ENCODE measurements at places on chromosomes 1 and 21. TPM values are rescaled to one million over a fixed set of nuclear protein-coding genes. Genes with fewer than 3 reads are reported as not detected.

Gene EFNA1
- total RNA-seq: 133 TPM

- H3K36me3 ChIP-seq: no peaks in the 10 kb centered on the region
- H3K4me3 ChIP-seq: no peak overlapping the region
- no peak overlapping the region for H3K27ac ChIP-seq
- DNase-seq: no peak
Observed at GRCh38 chr1:22398656-22399420, 52.8 kb upstream of the ZBTB40 start.

DNA sequence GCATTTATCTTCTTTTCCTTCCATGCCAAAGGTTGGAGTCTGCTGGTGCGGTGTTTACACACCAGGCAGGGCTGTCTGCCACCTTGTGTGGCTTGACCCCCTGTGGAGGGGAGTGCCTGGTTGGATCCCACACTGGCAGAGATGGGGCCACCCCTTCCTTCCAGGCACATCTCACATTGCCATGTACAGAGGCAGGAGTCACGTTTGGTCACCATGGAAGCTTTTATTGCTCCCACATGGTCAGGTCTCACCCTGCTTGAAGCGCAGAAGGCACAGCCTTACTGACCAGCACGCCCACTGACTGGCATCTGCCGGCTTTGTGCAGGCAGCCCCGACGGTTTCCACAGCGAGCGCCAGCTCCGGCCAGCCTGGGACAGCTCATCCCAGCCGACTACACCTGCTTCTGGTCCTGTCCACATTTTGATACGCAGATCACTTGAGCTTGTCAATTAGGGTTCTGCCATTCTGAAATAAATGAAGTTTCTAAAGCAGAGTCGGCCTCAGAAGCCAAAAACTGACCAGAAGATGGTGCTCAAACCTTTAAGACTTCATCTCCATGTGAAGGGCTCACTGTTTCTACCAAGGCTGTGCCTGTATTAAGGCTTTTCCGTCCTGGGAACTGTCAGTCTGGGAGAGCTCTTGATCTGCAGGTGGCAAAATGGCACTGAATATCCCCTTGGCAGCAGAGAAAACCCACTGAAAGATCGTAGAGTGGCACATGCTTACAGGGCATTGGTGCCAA is 35.6 kb upstream of the EPHA8 start:
- H3K4me3 ChIP-seq: no peak overlapping the region
- H3K27me3 ChIP-seq: no peaks in the 10 kb centered on the region
- no peak for DNase-seq
- H3K4me1 ChIP-seq: no peaks in the 10 kb centered on the region
- peaks cover 23% of the 10 kb centered on the region for H3K36me3 ChIP-seq
- H3K27ac ChIP-seq: no peak overlapping the region

GRCh38 chr1:81409262-81409661 is 391.5 kb upstream of the ADGRL2 start:
- H3K36me3 ChIP-seq: no peaks in the 10 kb centered on the region
- no peak overlapping the region for H3K27ac ChIP-seq
- H3K4me1 ChIP-seq: no peaks in the 10 kb centered on the region

Gene GJA8
- total RNA-seq: 2.4 TPM

- peaks cover 16% of the 10 kb centered on the region for H3K4me1 ChIP-seq
- H3K4me3 ChIP-seq: no peak overlapping the region
- no peaks in the 10 kb centered on the region for H3K36me3 ChIP-seq
- no peak overlapping the region for H3K27ac ChIP-seq
- no peaks in the 10 kb centered on the region for H3K27me3 ChIP-seq
- DNase-seq: no peak
Observed at GRCh38 chr1:26689504-26689903, 6.3 kb upstream of the ARID1A start.

DNA sequence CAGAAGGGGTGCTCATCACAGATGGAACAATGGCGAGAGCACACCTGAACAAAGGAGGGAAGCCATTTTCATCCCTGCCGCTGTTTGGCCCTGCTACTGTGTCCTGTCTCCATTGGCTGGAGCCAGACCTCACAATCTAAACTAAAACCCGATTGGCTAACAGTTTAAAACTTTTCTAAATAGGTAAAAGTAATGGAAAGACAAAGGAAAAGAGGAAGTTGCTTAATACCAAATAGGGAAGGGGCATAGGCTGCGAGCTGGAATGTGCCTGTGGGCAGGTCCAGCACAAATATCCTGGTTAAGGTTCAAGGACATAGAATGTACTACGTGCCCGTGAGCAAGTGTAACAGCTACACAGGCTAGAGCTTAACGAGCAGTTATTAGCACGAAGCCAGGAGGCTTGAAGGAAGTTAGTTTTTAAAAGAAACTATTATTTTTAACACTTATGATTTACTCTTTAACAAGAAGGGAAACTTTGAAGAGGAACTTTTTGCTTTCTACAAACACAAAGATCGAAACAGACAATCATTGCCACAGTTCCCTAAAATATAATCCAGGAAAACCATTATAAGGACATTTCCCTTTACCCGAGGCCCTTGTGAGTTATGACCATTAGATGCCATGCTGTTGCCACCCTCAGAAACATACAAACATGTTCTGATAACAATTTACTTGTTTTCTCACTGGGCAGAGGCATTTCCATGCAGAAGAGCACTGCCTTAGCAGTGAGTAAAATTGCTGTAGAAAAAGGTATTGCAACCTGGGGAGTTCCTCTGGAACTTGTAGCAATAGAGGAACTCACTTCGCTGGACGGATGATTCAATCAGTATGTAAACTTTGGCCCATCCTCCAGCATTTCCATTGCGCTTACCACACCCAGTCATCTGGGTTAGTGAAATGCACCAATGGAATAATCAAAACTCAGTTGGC is 4.8 kb upstream of the PTTG1IP start:
- H3K4me1 ChIP-seq: peaks cover 18% of the 10 kb centered on the region
- H3K27me3 ChIP-seq: no peaks in the 10 kb centered on the region
- no peak for DNase-seq
- no peaks in the 10 kb centered on the region for H3K36me3 ChIP-seq
- no peak overlapping the region for H3K4me3 ChIP-seq
